ENCODE measurements at places on chromosomes 4 and X.
A peak's percentile ranks its signal among the peaks of the same experiment; 100 is the strongest.

DNA sequence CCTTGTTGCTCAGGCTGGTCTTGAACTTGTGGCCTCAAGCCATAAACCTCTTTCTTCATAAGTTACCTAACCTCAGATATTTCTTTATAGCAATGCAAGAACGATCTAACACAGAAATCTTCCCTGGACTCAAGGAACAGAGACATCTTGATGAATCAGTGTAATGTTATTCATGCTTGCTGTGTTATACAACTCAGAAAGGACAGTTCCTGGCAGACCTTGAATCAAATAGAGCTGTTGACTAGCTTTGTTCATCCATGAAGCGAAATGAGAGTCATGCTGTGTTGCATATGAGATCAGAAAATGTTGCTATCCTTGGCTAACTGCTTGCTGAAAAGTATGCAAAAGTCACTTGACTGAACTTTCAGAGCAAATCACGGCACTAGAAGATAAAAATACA lies 72.6 kb upstream of the ARHGAP24 start:
- DNase-seq, result peak; percentile 95

GRCh38 chrX:131288188-131288587 lies 918 bp downstream of the IGSF1 start:
- no peak for DNase-seq

DNA sequence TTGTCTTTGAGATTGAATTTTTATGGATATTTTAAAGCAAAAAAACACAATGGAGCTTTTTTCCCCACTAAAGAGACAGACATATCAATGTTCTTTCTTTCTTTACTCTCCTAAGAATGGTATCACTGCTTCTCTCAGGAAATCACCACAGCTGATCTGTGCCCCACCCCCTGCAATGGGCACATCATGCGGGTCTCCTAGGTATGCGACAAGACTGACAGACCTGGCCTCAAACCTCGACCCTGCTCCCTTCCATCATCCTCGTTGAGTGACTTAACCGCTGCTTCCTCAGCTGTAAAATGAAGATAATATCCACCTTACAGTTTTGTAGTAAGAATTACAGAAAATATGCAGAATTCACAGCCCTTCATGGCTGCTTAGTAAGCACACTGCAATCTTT lies 58.3 kb downstream of the LEF1 start:
- DNase-seq, result no peak

GRCh38 chrX:110118530-110118929 lies 115.6 kb downstream of the TMEM164 start:
- DNase-seq, result no peak

DNA sequence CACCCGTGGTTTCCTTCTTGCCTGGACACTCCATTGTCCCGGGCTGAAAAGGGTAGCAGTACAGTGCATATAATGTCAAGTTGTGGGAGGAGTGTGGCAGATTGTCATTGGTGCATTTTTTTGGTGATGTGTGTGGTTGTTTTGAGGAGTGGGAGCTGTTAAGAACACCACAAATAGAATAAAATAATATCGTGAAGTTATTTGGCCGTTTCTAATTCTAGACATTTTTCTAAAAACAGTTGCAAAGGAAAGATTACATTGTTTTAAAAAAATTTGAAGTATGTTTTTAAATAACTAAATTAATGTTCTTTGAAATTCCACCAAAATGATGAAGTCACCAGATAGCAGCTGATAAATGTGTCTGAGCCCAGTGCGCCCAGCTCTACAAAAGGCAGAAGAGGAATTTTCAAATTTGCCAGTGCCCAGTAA lies 1.3 kb downstream of the PKD2 start:
- no peak for DNase-seq

DNA sequence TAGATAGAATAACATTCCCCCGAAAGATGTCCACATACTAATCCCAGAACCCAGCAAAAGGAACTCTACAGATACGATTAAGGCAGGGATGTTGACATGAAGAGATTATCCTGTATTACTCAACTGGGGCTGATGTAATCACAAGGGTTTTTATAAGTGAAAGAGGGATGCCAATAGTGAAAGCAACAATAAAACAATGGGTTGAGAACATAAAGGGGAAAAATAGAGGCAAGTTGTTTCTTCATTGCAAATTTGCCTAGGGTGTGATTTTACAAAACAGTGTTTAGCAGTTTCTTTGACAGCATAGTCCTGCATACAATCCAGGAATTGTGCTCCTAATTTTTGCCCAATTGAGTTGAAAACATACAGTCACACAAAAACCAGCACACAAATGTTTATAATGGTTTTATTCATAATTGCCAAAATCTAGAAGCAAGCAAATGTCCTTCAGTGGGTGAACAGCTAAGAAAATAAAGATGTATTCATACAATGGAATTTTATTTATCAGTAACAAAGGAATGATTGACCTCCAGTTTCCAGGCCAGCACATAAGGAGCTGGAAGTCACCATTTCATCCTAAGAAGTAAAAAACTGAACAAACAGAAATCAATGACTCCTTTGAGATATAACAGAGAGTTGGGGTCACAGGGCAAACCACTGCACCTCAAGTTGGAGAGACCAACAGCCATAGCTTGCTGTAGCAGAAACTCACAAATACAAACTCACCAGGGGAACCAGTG lies 107.2 kb downstream of the CENPC start:
- DNase-seq, result peak; percentile 83

DNA sequence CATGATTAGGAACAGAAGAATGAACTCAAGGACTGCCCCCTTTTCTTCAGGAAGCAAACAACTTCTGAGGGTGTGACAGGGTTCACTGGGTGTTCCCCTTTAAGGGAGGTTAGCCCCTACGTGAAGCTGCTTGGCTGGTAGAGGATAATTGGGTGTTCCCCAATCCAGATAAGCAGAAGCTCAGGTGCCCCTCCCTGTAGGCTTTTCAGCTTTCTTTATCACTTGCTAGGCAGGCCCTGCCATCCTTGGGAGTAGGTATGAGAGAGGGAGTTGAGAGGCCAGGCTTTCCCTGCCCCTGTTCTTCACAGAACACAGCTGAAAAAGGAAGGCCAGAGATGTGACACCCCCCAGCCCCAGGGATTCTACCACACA lies 44.2 kb downstream of the RTL9 start:
- no peak for DNase-seq

DNA sequence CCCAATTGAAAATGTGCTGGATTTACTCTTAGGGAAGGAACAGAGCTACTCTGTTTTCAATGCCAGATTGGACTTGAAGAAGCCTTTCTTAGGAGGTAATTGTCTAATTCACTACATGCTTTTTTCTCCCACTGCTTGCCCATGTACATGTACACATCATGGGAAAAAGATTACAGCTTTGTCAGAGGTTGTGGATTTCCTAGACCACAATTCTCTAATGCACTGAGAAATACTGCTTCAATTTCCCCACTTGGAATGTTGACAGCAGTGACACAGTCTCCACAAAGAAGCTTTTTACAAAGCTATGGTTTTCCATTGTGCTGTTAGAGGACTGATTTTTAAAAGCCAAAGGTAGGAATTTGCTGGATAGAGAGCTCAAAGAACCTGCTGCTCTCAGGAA lies 19.5 kb downstream of the ZAR1 start:
- DNase-seq, result no peak

GRCh38 chr4:42965326-42965725 lies 72.8 kb downstream of the GRXCR1 start:
- DNase-seq, result no peak

DNA sequence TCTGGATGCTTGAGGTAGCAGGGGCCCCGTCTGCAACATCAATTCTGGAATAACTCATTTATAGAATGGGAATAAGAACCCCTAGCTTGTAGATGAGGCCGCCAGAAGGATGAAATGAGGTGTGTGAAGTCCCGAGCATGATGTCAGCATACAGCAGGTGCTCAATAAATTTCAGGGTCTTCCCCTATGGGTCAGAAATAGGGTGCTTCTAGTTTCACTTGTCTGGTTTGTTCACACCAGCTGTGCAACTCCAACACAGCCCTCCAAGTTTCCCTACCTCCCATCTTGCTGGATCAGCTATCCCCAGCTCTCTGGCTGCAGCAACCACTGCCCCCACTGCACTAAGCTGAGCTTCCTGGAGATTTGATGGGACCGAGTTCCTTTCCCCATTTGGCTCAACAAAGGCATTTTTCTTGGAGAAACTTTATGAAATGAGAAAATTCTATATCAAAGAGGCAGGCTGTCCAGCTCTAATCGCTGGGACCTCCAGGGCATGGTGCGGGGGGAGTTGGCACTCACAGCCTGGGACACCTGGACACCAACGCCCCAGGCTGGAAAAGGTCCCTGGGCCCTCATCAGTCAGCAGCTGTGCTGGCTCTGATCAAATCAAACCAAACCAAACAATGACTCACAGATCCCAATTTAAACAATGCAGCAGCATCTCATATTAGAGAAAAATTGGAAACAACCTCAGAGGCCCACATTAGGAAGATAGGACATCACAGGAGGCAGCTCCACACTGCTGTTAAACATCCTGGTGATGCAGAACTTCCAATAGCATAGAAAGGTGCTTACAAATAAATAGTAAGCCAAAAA lies 13.3 kb downstream of the SLC2A9 start:
- peak; percentile 49 for DNase-seq

- peak; percentile 60 for DNase-seq
These were observed 155.5 kb downstream of the PDGFRA start for GRCh38 chr4:54384563-54384962.

GRCh38 chrX:41116948-41117347 lies 31.7 kb downstream of the USP9X start:
- DNase-seq, result no peak

- DNase-seq, result no peak
These were observed 1014.8 kb downstream of the PCDH7 start for GRCh38 chr4:31735004-31735403.

DNA sequence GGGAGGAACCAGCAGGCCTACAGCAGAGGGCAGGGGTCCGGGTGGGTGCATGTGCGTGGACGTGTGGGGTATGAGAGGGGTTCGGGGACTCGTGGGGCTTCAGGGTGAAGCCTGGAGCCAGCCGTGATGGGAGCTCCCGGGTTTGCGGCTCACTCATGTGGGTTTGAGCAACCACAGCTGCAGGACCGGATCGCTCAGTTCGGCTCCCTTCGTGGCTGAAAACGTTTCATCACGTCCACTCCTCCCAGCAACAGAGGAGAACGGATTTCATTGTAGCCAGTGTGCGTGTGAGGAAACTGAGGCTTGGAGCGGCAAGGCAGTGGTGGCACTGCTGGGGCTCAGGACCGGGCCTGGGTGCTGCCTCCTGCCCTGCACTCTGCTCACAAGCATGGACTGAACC lies 10.6 kb downstream of the BGN start:
- DNase-seq, result no peak

DNA sequence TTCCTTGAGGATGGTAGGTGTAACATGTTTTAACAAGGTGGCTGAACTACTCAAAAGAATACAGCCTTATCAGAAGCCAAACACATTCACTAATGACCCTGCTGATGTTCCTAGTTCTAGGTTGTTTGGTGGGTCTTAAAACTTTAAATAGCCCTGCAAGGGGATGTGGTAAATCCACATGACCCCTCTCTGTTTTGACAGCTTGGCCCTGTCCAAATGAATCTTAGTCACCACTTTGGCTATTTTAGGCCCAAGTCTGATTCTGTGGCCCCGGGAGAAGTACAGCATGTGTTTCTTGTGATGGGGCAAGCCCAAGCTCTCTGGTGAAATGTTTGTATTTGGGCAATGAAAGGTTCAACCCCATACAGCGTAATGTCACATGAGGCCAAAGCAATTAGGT lies 54.5 kb upstream of the GPR34 start:
- peak; percentile 54 for DNase-seq

- no peak for DNase-seq
These were observed 62.7 kb downstream of the LDB2 start for GRCh38 chr4:16835597-16836247.

DNA sequence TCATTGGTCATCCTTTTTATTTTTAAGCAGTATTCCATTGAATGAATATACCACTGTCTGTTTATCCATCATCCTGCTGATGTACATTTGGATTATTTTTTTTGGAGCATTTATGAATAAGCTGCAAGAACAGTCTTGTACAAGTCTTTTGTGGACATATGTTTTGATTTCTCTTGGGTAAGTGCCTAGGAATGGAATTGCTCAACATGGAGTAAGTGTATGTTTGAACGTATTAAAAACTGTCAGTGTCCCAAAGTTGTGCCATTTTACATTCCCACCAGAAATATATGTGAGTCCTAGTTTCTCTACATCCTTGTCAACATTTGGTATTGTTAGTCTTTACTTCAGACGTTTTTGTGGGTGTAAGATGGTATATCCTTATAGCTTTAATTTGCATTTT lies 287.0 kb upstream of the POF1B start:
- DNase-seq, result no peak

GRCh38 chrX:18026166-18026565 lies 165.1 kb upstream of the RAI2 start:
- no peak for DNase-seq

GRCh38 chrX:68686097-68686977 lies 38.9 kb downstream of the STARD8 start:
- DNase-seq, result peak; percentile 63

- no peak for DNase-seq
These were observed 52.1 kb downstream of the VSIG4 start for GRCh38 chrX:65987811-65988210.

- DNase-seq, result peak; percentile 74
These were observed 435.2 kb upstream of the CTSO start for GRCh38 chr4:156388826-156389225.

DNA sequence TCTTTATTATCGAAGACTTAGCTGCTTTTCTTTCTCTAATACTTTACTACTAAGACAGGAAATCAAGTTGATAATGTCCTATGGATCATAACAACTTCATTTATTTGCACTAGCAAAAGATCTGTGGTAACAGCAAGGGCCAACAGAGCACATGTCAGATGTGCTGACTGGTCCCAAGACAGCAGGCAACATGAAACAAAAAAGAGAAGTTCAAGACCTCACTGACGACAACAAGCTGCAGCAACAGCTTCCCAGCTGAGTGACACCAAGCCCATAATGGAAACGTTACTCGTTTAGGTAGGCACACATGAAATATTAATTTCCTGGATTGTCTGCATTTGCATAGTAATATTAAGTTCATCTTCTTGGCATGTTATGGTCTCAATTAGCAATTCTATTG lies 126.9 kb downstream of the UNC5C start:
- no peak for DNase-seq

DNA sequence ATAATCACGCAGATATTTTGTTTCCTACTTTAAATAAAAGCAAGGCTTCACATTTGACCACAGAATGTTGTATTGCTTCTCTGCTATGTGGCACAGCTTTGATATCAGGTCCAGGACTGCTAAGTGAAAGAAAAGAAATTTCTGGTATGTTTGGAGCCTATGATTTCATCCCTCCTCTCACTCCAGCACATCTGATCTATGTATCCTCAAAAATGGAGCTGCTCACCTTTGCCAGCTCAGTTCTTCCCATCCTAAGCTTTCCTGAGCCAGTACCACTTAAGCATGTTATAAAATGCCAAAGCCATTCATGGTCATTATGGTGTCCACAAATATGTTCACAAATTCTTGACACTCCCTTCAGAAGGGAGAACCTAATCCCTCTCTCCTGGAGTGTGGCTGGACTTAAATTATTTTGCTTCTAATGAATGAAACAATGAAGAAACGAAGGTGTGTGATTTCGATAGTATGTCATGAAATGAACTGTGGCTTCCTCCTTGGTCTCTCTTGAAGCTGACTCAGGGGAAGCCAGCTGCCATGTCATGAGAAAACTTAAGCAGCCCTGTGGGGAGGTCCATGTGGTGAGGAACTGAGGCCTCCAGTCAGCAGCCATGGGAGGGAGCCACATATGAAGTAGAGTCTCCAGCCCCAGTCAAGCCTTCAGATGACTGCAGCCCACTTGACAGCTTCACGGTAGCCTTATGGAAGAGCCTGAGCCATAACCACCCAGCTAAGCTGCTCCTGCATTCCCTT lies 207.7 kb downstream of the MGST2 start:
- peak; percentile 28 for DNase-seq

- DNase-seq, result no peak
These were observed 24.1 kb upstream of the OCIAD2 start for GRCh38 chr4:48930654-48931053.
